Naive thymus-derived CD8-positive, alpha-beta T cell (primary cell): ENCODE measurements at places on chromosomes 2 and 18. TPM values are rescaled to one million over a fixed set of nuclear protein-coding genes. Genes with fewer than 3 reads are reported as not detected.

- H3K27me3 ChIP-seq = no peaks in the 10 kb centered on the region
- H3K4me3 ChIP-seq = no peak overlapping the region
- peaks cover 24% of the 10 kb centered on the region for H3K4me1 ChIP-seq
- DNase-seq = no peak
- H3K27ac ChIP-seq = peak overlapping the region; percentile 85
- H3K36me3 ChIP-seq = no peaks in the 10 kb centered on the region
Measured at GRCh38 chr2:37457401-37457901, 113.0 kb downstream of the QPCT start.

DNA sequence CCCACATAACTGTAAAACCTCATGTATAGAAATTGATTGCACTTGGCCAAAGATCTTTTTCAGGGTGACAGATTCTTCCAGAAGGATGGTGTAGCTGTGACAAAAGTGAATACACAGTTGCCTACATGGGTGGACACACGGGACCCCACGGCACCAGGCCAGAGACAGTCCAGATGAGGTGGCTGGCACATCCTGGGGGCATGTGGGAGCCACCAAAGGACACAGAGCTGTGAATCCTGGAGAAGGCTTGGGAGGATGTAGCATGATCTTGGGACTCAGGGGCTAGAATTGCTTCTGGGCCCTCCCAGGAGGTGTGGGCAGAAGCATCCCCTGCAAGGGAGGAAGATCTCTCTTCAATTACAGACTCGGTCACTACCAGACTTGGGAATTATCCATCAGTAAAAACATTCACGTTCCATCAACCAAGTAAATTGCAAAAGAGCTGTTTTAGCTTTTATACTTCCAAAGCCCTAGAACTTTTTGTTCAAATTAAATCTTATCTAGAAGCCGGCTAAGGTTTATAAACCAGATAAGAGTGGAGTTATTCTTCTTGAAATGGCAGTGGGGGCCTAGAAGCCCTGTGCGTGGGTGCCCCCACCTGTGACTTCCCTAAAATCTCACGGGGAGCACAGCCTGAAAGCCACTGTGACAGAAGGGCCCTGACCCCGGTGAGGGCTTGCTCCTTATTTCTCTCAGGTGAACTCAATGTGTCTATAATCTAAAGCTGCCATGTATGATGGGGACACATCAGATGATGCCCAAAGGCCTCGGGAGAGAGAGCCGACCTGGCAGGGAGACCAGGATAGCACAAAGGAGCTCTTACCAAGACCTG, 81.7 kb downstream of the SEPTIN10 start:
- no peaks in the 10 kb centered on the region for H3K36me3 ChIP-seq
- no peak for DNase-seq
- H3K27ac ChIP-seq = no peak overlapping the region
- H3K27me3 ChIP-seq = peaks cover 2% of the 10 kb centered on the region
- no peak overlapping the region for H3K4me3 ChIP-seq
- H3K4me1 ChIP-seq = peaks cover 2% of the 10 kb centered on the region

DNA sequence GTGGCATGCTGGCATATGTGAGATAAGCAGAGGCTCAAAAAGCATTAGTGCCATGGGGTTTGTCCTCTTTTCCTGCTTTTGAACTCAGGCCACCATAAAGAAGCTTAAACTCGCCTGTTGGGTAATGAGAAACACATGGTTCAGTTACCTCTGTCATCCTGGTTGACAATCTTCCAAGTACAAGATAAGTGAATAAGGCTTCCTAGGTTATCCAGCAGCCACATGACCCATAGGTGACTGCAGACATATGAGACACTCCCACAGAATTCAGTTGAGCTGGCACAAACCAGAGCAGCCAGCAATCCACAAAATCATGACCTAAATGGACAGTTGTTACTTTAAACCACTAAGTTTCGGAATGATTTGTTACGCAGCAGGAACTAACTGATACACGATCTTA, 97.3 kb downstream of the TACR1 start:
- H3K27me3 ChIP-seq = no peaks in the 10 kb centered on the region
- H3K4me3 ChIP-seq = no peak overlapping the region

DNA sequence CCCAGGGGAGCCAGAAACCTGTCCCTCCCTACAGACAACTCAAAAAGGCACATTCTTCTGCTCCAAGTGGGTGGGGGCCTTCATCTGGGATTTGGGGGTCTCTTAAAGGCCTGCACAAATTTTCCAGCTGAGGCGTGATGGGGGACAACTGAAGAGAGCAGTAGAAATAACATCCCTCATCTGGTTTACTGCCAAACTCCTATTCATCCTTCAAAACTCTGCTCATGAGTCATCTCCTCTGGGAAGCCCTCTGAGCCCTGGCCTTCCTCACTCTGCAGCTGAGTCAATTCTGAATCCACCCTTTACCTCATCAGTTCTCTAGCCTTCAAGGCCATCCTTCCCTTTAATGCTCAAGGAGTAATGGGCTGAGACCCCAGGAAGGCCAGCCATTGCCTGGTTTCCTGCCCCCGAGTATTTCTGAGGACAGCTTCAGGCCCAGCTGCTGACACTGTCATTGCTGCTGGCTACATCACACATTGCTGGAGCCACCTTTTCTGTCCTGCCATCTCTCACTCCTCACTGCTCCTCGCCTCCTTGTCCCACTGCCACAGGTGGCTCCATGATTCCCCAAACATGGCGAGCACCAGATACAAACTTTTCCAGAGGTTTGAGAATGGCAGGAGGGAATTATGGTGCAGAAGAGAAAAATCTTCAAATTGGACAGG, 32.2 kb upstream of the GLI2 start:
- no peak overlapping the region for H3K27ac ChIP-seq
- H3K27me3 ChIP-seq = peaks cover 2% of the 10 kb centered on the region
- H3K36me3 ChIP-seq = no peaks in the 10 kb centered on the region
- no peak for DNase-seq

GRCh38 chr2:164905307-164905706, 50.0 kb downstream of the SLC38A11 start:
- H3K27ac ChIP-seq = no peak overlapping the region
- no peaks in the 10 kb centered on the region for H3K27me3 ChIP-seq
- no peak for DNase-seq
- peaks cover 5% of the 10 kb centered on the region for H3K4me1 ChIP-seq

- H3K27me3 ChIP-seq = no peaks in the 10 kb centered on the region
- no peaks in the 10 kb centered on the region for H3K4me1 ChIP-seq
- H3K4me3 ChIP-seq = no peak overlapping the region
- no peak for DNase-seq
- no peak overlapping the region for H3K27ac ChIP-seq
Measured at GRCh38 chr18:22132763-22133162, 36.6 kb upstream of the GATA6 start.

- H3K4me1 ChIP-seq = no peaks in the 10 kb centered on the region
- no peak for DNase-seq
- H3K36me3 ChIP-seq = no peaks in the 10 kb centered on the region
- peaks cover 16% of the 10 kb centered on the region for H3K27me3 ChIP-seq
- no peak overlapping the region for H3K27ac ChIP-seq
- no peak overlapping the region for H3K4me3 ChIP-seq
Measured at GRCh38 chr2:216541505-216541904, 42.9 kb downstream of the RPL37A start.

DNA sequence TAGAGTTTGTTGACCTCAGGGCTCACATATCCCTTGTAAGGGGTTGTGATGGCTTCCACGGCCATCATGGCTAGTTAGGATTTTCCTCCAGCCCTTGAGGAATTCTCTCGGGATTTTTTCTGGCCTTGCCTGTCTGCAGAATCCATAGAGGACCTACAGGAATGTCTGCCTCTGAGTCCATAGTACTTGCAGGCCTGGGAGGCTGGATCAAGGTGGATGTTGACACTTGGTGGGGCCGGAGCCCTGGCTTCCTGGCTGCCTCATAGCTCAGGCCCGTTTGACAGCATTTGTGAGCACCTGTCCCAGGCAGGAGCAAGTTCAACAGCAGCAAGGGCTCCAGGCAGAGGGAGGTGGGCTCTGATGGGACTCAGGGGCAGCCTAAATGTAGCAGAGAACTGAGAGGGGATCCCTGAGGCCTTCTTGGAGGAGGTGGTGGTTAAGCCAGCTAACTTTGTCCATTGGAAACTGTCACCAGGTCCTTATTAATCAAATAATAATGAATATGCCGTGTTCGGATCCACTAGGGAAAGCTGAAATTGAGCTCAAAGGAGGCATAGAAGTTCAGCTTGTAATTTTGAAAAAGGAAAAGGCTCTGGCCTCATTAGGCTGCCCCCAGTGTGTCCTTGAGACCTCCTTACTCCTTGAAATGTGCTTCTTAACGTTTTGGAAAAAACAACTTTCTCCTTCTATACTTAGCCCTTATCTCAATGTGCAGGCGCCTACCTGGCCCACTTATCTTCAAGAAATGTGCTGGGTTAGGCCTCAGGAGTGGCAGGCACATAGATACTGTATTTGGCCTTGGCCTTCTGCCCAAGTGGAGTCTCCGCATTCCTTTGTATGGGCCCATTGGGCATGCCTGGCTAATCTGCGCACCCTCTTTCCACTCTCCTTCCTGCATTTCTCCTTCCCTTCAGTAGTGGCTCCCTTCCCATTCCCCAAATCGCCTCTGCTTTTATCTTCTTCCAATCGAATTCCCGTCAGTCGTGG, 66.9 kb downstream of the HPCAL1 start:
- no peak overlapping the region for H3K27ac ChIP-seq
- no peaks in the 10 kb centered on the region for H3K27me3 ChIP-seq
- no peak for DNase-seq
- no peaks in the 10 kb centered on the region for H3K36me3 ChIP-seq
- no peak overlapping the region for H3K4me3 ChIP-seq
- H3K4me1 ChIP-seq = peaks cover 77% of the 10 kb centered on the region

DNA sequence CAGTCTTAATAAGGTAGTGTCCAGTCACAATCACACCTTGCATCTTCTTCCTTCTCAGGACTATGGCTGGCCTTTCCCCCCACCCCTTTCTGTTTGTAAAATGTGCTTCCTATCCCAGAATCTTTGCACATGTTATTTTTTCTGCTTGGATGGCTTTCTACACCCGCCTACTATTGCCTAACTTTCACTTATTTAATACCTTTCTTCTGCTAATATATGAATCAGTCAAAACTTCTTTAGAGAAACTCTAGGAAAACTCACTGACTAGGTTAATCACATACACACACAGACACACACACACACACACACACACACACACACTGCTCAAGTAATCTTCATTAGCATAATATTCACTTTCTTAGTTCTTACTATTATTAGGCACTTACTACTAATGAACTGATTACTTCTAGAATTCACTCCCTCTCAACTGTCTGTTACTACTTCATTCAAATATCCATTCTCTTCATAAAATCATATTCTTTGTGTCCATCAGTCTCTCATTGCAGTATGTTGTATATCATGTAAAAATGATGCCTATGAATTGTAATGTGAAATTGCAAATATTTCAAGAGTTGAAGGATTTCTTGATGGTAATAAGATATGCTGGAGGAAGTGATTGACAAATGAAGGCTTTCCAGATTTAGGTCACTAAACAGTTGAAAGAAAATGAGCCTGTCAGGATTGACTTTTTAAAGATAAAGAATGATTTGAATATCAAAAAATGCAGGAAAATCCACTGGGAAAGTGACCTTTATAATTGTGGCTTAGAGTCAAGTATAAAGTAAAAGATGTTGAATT, 51.2 kb downstream of the CLIP4 start:
- no peak overlapping the region for H3K27ac ChIP-seq
- H3K4me3 ChIP-seq = no peak overlapping the region
- peaks cover 18% of the 10 kb centered on the region for H3K36me3 ChIP-seq
- H3K27me3 ChIP-seq = no peaks in the 10 kb centered on the region

- peaks cover 8% of the 10 kb centered on the region for H3K27me3 ChIP-seq
- no peaks in the 10 kb centered on the region for H3K4me1 ChIP-seq
- H3K27ac ChIP-seq = no peak overlapping the region
- no peaks in the 10 kb centered on the region for H3K36me3 ChIP-seq
Measured at GRCh38 chr2:16570516-16570915, 95.1 kb downstream of the CYRIA start.

VPS54 gene
- total RNA-seq = 13.5 TPM

DNA sequence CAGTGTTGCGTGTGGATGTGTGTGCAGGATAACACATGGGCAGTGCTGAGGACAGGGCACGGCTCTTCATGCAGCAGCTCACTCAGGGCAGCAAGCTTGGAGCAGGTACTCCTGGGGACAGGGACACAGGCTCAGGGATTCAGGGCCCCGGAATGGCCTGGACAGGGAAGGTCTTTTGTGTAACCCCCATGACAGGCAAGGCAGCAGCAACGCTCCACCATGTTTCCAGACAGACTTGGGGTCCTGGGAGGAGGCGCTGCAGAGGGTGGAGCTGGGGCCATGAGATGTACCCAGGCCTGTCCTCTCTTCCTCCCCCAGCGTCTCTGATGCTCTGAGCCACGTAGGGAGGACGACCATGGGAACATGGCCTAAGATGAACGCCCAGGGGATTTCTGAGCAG, 58.3 kb downstream of the ADNP2 start:
- H3K4me3 ChIP-seq = no peak overlapping the region
- DNase-seq = no peak
- H3K27ac ChIP-seq = no peak overlapping the region

GRCh38 chr2:240233885-240234502, 93.5 kb upstream of the OTOS start:
- DNase-seq = no peak
- H3K27me3 ChIP-seq = peaks cover 15% of the 10 kb centered on the region
- H3K36me3 ChIP-seq = no peaks in the 10 kb centered on the region

NAT8 gene
- not detected for total RNA-seq

DNA sequence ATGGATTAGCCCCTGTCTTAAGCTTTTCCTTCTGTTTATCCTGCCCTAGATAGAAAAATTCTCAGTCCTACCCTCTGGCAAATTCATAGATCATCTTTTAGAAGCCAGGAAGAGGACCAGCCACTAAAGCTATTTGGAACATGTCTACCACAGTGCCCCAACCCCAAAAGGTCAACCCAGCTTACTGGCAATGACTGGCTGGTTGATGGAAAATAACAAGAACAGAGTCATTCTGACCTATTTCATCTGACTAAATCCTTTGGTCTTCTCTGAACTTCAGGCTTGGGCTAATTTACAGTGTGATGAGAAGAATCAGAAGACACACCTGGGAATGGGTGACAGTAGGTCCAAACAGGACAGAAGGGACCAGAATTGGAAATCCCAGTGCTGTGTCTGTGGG, 227.3 kb upstream of the CCDC68 start:
- H3K27ac ChIP-seq = no peak overlapping the region
- no peaks in the 10 kb centered on the region for H3K4me1 ChIP-seq
- H3K36me3 ChIP-seq = no peaks in the 10 kb centered on the region
- no peak for DNase-seq
- peaks cover 5% of the 10 kb centered on the region for H3K27me3 ChIP-seq

- DNase-seq = no peak
- peaks cover 6% of the 10 kb centered on the region for H3K4me1 ChIP-seq
- H3K36me3 ChIP-seq = no peaks in the 10 kb centered on the region
Measured at GRCh38 chr2:118987886-118988285, 45.9 kb downstream of the MARCO start.

CLASP1 gene
- total RNA-seq = 73.5 TPM

- H3K27ac ChIP-seq = no peak overlapping the region
- H3K4me3 ChIP-seq = no peak overlapping the region
- no peak for DNase-seq
- H3K4me1 ChIP-seq = no peaks in the 10 kb centered on the region
Measured at GRCh38 chr2:169002161-169002738, 28.9 kb downstream of the ABCB11 start.

CERKL gene
- total RNA-seq = not detected
